Inflammatory macrophage treated with lipopolysaccharide for 1 hour (primary cell): ENCODE measurements at places on chromosomes 6 and 20.

- DNase-seq = no peak
These were observed 805 bp upstream of the STX16 start for GRCh38 chr20:58650181-58650775.

- DNase-seq = no peak
These were observed 109.4 kb downstream of the TBXT start for GRCh38 chr6:166058064-166058739.

DNA sequence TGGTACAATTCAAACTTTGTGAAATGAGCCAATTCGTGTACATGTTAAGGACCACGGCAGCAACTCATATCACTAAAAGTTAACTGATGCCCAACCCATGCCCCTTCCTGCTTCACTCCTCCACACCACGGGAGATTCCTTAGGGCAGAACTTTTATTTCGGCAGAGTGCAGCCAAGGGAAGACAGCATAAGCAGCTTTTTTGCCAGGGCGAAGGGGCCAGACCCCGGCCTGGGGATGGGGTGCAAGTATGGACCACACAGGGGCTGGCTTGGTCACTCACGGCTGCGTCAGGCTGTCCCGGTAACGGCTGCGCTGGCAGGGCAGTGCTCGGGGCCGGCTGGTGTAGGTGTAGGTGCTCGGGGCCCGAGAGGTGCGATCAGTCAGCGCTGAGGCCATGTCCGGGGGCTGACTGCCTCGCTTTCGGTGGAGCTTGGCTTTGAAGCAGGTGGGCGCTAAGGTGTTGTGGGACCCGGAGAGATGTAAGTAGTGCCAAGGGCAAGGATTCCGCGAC is 792 bp downstream of the RSPH3 start:
- no peak for DNase-seq

- DNase-seq = no peak
These were observed 3.1 kb downstream of the LRP11 start for GRCh38 chr6:149860834-149861602.
